Breast epithelium (tissue), 4 donors: ENCODE measurements at places on chromosomes 11 and 22.
A peak's percentile ranks its signal among the peaks of the same experiment; 100 is the strongest.

DNA sequence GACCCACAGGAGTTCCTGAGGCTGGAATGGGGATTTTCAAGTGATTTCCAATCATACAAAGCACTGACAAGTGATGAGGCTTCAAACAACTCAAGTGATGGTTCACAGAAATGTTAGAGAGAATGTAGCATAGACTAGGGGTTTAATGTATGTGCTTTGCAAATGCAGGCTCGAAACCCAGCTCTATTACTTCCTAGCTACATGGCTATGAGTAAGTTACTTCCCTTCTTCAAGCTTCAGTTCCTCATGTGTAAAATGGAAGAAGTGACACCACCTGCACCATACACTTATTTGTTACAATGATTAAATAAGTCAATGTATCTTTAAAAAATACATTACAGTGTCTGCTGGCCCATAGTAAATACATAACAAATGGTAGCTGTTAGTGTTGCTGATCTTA is 139.8 kb downstream of the CCDC81 start:
- no peak for DNase-seq

DNA sequence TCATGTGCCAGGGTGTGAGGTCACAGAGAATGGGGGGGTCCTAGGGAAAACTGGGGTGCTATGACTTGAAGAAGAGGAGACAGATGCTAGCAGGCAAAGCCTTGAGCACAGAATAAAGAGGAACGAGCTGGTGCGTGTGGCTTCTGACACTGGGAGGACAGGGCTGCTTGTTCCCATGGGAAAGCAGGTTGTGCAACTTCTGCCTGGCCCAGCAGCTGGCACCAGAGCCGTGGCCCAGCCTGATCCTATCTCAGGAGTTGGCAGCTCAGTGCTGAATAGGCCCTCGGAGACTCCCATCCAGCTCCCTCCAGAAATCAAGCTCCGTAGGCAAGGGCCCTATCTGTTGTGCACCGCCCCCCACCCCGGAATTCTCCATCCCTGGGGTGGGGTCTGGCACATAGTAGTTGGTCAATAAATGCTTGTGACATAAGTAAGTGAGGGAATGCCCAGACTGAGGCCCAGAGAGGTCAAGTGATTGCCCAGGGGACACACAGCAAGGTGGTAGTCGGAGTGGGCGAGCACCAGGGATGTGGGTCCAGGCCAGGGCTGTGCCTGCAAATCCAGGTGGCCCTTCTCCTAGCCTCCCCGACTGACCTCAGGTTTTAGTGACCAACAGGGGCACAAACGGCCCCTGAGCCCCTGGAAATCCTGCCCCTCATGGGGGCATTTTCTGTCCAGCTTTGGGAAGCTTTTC is 19.5 kb upstream of the FADD start:
- peak; percentile 85 for DNase-seq

GRCh38 chr22:22943521-22944267 is 56.1 kb downstream of the IGLL5 start:
- no peak for DNase-seq

DNA sequence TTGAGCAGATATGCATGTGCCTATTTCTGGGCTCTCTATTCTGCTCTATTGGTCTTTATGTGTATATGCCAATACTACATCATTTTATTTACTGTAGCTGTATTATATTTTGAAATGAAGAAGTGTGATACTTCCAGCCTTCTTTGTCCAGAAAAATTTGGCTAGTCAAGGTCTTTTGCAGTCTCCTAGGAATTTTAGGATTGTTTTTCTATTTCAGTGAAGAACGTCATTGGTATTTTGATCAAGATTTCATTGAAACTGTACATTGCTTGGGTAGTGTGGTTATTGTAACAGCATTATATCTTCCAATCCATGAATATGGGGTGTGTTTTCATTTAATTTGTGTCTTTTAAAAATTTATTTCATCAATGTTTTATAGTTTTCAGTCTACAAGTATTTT is 400.3 kb downstream of the AASDHPPT start:
- no peak for DNase-seq

DNA sequence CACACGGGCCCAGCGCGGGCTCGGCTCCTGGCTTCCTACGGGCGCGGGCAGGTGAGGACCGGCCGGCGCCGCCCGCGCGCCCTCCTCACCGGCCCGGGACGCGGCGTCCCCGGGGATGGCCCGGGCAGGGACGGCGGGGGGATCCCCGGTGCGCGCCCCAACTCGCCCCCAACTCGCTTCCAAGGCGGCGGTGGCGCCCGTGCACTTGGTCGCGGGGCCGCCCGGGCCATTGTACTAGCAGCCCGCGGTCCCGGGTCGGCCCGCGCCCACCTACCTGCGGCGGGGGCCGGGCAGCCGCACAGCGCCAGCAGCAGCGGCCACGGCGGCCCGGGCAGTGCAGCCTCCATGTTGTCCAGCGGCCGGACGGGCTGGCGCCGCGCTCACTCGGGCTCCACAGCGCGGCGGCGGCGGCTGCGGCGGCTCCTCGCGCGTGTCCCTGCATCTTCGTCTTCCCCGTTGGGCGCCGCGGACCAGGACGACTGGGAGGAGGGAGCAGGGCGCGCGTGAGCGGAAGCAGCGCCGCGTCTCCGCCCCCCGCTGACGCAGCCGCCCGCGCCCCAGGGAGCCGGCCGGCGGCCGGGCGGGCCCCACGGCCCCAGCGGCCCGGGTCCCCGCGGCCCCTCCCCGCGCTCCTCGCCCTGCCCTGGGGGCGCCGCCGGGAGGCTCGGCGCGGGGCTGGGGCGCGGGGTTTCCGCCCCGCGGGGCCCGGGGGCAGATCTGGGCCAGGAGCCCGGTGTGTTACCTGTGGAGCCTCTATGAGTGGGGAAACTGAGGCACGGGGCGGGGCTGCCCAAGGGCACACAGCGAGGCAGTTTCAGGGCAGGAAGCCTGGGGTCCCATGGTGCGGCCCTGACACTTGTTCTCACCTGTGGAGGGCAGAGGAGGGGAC is 159.3 kb upstream of the GRK3 start:
- peak; percentile 73 for DNase-seq

GRCh38 chr11:133816146-133816870 is 29.0 kb downstream of the SPATA19 start:
- no peak for DNase-seq

DNA sequence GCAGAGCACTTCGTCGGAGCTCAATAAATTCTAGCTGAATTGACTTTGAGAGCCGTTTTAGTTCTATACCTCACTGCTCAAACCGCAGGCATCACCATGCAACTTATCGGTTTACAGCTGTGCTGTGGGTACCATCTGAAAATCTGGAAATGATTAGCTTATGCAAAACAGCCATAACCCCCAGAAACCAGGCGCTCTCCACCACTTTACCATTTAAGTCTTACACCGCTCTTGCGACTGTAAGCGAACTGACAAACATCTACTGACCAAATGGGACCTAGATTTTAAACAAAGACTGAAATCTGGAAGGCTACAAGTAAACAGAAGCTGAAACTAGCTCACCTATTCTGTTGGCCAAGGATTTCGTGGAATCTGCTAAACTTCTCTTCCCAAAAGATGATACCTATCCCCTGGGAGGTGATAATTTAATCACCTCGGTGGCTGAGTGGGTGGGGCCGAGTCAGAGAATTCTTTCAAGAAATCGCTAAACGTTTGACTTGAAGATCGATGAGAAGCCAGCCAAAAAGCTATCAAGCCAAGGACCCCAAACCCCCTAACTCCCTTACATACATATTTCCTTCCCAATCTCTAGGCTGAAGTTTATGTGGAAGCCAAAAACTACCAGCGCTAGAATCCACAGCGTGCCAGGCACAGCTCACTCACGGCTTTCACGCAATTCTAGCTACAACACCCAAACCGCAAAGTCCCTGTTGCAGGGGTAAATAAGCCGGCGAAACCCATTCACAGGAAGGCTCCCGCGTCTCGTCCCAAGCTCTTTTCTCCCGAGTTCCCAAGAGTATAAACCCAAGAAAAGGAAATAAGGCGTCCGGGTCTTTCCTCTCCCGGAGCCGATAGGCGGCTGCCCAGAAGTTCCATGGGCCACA is 644 bp downstream of the SPTY2D1 start:
- no peak for DNase-seq

DNA sequence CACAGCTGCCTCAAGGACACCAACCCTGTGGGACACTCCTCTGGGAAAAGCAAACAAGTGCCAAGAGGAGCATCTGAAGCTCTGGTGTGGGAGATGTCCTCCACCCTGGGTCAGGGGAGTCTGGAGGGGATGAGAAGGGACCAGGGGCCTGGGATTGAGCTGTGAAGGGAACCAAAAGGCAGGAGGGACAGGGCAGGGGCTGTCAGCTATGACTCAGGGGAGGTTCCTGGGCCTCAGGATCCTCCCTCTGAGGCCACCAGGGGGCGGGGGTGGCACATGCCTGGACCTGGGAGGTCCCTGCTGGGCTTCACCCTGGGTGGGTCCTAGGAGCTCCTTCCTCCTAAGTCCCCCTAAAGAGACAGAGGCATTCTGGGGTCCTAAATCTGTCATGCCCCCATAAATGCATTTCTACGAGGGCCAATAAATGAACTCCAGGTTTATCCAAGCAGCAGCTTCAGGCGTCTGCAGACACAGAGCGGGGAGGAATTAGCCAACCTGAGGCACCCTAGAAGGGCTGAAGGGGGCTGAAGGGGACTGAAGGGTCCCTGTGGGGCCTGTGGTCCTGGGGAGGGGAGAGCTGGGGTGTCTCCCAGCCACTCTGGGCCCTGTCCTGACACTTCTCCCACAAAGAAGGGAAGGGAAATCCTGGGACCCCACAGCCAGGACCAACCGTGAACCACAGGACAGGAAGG is 31.9 kb upstream of the IGLL5 start:
- no peak for DNase-seq

DNA sequence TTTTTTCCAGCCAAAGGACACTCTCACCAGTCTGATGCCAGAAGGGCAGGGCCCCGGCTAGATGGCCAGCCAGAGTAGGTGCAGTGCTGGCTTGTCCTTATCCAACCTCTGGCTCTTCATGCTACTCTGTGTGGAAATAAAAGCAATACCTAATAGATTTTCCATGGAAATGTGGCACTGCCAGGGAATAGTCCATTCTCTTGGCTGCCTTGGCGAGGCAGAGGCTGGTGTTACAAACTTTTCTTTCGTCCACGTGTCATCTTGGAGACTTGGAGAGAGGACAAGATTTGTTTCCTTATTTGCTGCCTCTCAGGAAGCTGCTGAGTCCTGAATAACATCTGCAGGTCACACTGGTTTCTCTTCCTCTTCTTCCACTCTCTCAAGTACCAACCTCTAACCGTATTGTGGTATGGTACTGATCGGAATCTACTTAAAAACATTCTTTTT is 17.2 kb upstream of the C1QTNF4 start:
- no peak for DNase-seq

DNA sequence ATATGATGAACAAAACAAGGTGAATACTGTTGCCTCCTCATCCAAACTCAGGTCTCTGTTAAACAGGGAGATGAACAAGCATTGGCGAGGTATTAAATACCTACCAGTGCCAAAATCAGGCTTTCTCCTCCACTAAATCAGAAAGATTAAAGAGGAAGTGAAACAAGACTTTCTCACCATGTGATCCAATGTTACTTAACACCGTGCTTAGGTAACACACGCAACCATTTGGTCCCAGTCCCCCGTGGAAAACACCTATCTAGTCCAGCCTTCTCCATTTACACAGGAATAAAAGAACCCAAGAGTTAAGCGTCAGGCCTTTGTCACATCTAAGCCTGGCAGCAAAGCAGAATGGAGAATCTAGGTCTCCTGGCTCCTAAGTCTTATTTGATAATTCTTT is 34.5 kb downstream of the TENM4 start:
- DNase-seq, result no peak

DNA sequence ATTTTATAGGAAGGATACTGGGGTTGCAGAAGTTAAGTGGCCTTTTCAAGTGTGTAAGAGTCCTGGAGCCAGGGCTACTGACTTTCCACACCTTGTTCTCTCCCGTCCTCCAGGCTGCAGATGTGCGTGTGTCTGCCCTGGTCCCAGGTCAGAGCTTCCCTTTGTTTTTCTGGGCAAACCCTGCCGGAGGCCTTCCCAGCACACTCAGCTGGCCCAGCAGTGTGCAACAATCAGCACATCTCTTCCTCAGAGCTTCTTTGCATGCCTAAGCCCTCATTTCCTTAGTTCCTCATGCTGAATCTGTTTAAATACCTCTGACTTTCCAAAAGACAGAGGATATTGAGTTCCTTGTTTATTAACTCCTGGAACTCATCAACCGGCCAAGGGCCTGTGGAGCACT is 80.6 kb downstream of the KCNJ1 start:
- no peak for DNase-seq

GRCh38 chr11:33980897-33981296 is 70.6 kb upstream of the CAPRIN1 start:
- DNase-seq, result no peak

GRCh38 chr22:47308886-47309285 is 546.4 kb downstream of the TBC1D22A start:
- DNase-seq, result no peak

DNA sequence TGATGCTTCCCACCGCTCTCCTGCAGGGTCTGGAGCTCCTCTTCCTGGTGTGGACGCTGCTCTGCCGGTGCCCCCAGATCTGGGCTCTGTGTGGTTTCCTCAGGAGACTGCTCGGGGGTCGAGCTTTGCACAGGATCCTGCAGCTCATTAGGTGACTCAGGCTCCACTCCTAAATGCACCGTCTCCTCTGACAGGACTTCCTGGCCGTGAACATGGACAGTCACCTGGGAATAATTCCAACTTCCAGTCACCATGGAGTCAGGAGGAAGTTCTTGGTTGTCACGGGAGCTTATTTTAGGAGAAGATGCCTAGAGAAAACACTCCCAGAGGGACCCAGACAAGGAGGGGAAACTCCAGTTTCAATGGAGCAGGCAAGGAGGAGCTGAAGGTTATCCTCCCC is 11.9 kb downstream of the ZNF202 start:
- no peak for DNase-seq

GRCh38 chr11:128174465-128175291 is 412.7 kb downstream of the ETS1 start:
- DNase-seq, result no peak

DNA sequence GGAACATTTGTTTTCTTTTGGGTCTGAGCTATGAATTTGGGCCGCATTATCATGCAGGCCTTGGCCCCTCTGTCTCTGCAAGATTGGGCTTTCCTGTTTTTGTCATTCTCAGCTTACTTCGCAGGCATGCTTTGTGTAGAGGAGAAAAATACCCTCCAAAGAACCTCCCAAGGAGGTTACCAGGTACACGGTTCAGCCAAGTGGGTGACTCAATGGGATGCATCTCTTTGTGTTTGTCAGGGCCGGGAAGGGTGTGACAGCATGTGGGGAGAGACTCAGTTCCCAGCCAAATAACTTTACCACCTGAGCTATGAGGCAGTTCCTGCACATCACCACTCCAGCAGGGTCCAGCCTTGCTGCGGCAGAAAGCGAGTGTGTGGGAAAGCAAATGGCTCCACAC is 47.8 kb upstream of the CLDN5 start:
- DNase-seq, result no peak

DNA sequence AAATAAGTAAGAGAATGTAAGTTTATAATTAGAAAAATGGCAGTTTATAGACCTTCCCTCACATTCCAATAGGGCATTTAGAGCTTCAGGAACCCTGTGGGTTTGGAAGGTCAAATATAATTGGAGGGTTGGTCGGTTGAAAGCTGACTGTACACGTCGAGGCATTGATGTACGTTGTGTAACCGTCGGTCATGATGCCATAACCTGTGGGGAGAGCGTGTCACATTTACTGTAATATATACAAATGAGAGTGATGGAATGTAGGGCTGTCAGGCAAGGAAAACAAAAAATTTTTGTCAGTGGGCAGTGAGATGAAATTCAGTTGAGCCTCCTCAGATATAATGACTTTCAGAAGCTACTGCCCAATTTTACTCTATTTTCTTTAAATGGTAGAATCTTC is 88.5 kb downstream of the ARL14EP start:
- DNase-seq, result no peak
